ENCODE measurements at places on chromosomes 11 and 22.

DNA sequence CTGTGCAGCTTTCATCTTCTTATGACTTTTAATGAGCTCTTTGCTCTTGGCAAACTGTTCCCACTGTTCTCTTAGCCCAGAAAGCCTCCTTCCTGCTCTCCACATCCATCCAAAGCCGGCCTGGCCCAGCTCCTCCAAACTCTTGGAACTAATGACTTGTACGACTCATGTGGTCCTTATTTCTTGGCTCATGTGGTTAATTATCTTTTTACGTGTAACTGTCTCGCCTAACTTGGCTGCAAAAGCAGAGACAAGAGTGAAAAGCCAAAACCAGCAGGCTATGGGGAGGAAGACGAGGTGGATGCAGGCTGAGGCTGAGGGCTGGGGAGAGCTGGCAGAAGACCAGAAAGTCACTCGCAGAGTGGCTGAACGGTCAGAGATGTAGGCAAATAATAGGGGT, 5.5 kb downstream of the CSNK2A3 start:
- no peak for DNase-seq

- no peak for DNase-seq
Observed at GRCh38 chr11:69172674-69173073, 16.9 kb downstream of the SMIM38 start.

- no peak for DNase-seq
Observed at GRCh38 chr22:40567626-40568328, 68.7 kb downstream of the MRTFA start.

DNA sequence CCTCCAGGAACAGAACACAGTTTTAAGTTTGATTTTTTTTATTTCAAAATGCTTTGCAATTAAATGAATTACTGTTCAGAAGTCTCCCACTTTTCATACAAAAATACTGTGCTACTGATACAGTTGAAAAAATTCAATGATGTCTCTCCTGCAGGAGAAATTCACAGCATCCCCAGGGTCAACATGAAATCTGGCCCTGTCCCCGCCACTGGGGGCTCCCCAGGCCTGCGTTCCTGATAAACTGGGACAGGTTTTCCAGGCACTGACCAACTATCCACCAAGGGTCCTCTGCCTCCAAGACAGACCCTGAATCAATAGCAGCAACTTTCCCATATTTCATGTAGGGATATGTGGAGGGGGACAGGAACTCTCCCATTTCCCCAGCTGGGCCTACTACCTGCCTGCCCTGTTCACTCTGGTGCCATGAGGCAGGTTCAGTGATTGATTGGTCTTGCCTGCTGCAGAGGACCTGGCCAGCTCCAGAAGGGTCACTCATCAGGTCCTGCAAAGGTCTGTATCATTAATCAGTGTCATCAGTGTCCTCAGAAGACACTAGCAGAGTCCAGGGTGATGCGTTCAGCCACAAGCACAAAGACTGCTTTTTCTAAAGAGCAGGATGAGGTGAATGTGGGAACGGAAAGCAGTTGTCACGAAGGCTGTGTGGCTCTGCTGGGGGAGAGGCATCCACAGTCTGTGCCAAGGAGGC, 43.4 kb downstream of the PISD start:
- no peak for DNase-seq

- no peak for DNase-seq
Observed at GRCh38 chr11:72745511-72745910, 6.7 kb downstream of the ARAP1 start.

Data from NCI-H2171 (cell line).